ENCODE measurements at places on chromosomes 3 and 15. TPM values are rescaled to one million over a fixed set of nuclear protein-coding genes. Genes with fewer than 3 reads are reported as not detected.

GRCh38 chr15:76169911-76170800, 110.4 kb downstream of the TMEM266 start:
- ATAC-seq, result peak; percentile 12

- no peak for ATAC-seq
Observed at GRCh38 chr3:61531528-61531927, 29.8 kb upstream of the PTPRG start.

- no peak for ATAC-seq
Observed at GRCh38 chr15:90479656-90480055, 50.1 kb upstream of the CRTC3 start.

DNA sequence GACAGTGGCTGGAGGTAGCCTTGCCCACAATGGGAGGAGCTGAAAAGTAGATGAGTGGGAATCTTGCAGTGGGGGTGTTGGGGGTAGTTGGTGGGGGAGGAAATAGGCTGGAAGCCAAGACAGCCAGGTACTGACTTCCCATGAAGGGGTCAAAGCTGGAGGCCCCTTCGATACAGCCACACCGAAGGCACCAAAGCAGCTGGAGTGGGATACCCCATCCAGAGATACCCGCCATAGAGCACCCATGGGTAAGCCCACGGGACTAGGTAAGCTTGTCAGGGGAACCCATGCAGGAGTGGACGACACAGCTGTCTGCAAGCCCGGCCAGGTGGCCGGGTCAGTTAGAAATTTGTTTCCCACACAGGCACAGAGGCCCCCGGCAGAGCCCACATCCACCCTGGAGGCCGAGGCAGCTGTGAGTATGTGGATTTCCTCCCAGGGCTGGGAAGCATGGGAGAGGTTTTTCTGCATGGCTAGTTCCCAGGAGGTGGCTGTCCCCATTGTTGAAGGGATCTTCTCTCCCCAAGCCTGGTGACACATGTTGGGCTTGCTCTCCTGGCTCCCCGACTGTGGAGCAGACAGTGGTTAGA, 28.6 kb downstream of the PRR23E start:
- no peak for ATAC-seq

DNA sequence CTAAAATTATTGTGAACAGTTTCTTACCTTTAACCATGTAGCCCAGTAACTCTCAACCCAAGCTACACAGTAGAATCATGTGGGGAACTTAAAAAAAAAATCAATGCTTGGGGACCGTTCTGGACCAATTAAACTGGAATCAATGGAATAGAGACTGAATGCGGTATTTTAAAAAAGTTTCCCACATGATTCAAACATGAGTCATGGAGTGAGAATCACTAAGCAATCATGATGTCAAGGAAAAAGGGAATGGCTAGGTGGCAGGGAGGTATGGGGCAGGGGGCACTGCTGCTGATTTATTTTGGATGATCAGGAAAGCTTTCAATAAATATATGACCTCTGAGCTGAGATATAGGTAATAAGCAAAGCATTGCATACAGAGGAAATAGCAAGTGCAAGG, 250.5 kb upstream of the RORA start:
- ATAC-seq, result no peak

DNA sequence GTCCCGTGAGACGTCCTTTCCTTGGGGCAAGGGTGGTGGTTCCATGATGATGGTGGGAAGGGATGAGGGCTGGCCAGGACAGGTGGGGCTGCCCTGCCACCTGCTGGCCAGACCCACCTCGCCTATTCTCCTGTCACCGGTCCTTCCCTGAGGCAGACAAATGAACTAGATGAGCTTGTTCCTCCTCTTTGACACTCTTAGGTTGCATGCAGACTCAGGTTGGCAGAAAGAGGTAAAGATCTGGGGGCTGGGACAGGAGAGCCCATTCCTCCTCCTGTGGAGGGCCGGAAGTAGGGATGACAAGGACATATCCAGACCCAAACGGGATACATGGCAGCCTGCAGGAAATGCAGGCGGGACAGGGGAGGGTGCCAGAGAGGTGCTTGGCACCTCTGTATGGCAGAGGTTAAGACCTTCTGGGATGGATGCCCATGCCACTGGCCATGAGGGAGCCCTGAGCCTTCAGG, 38.6 kb downstream of the ACSBG1 start:
- ATAC-seq, result peak; percentile 82

- no peak for ATAC-seq
Observed at GRCh38 chr3:53989451-53989850, 97.8 kb upstream of the SELENOK start.

DNA sequence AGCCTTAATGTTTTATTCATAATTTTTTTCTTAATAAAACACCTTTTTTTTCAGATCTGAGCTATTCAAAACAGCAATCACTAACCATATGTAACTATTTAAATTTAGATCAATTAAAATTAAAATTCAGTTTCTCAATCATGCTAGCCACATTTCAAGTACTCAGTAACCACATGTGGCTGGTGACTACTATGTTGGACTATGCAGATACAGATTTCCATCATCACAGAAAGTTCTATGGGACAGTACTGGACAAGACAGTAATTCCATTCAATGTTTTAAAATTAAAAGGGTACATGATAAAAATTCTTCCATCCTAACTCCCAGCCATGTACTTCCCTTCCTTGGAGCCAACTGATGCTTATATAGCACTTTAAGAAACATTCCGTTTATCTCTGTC, 119.3 kb downstream of the GLDN start:
- no peak for ATAC-seq

- no peak for ATAC-seq
Observed at GRCh38 chr3:169865176-169865767, 4.5 kb downstream of the LRRC31 start.

GRCh38 chr3:138921316-138922292, 25.3 kb downstream of the FOXL2 start:
- no peak for ATAC-seq

GRCh38 chr3:104291437-104291851, 1075.3 kb upstream of the ALCAM start:
- ATAC-seq, result no peak

GRCh38 chr3:143098032-143098764, 21.4 kb upstream of the CHST2 start:
- ATAC-seq, result no peak

DNA sequence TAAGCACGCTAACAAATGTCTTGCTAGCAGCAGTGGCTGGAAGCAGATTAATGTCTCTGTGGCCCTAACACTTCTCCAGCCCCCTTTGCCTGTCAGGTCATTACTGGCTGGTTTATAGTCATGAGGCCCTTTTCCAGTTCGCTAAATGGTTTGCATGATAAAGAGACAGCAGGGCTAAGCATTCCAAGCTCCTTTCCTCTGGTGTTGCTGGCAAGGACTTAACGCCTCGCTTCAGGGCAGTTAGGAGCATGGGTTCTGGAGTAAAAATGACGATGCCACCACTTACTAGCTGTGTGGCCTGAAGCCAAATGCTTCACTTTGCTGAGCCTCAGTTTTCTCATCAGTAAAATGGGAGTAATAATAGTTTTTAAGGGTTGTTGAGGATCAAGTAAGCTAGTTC, 185.9 kb downstream of the MEGF11 start:
- no peak for ATAC-seq

DNA sequence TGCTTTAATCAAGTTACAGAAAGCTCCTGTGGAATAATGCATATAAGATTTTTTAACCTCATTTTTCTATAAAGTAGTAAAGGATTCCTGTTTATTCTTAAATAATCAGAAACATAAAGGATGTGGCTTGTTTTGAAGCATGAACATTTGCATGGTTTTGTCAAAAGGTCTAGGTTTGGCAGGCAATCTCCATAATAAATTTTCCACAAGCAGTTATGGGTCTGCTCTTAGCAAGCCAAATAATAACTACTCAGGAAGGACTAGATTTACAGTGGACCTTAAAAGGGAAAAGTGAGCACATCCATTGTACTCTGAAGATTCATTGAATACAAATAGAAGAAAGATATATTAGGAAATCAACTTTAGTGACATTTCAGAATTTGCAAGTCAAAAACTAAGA, 407.3 kb upstream of the CBLB start:
- ATAC-seq, result no peak

DNA sequence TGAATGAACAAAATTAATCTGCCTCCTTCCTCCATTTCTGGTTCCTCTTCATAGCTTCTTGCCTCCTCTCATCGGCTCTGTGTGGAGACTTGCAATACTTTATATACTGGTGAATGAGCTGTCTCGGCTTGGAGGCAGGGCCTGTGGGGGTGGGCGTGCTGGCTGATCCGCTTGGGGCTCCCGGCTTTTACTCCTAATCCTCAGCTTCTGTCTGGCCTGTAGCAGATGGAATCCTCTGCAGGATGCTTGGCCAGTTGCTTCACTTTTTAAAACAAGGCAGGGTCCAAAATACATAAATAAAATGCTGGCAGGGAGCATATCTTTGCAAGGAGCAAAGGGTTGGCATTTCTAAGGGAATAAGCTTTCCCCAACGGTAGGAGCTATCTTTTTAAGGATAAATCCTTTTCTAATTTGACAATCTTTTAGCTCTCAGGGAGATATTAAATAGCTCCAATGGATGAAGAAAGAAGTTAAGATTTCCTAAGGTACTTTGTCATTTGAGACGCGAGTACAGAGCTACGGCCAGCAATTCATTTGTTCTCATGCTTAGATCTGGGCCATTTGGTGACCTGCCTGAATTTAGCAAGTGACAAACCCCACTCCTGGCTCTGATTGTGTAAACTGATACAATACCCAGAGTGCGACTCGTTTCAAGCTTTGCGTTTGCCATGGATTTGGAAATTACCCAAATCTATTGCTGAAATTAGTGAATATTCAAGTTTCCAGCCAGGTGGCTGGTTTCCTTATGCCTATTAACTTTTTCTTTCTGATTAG, 18.9 kb downstream of the SV2B start:
- no peak for ATAC-seq

- no peak for ATAC-seq
Observed at GRCh38 chr3:59320080-59320479, 270.3 kb upstream of the CFAP20DC start.

- no peak for ATAC-seq
Observed at GRCh38 chr3:63791974-63792373, 27.1 kb upstream of the C3orf49 start.

- ATAC-seq, result no peak
Observed at GRCh38 chr3:13894096-13894806, 14.4 kb upstream of the WNT7A start.

GRCh38 chr3:5198986-5199731, 11.7 kb downstream of the EDEM1 start:
- ATAC-seq, result no peak

GRCh38 chr15:58217460-58217859, 79.3 kb downstream of the AQP9 start:
- no peak for ATAC-seq

- ATAC-seq, result peak; percentile 80
Observed at GRCh38 chr3:195001961-195002861, 268.7 kb downstream of the XXYLT1 start.

GRCh38 chr15:77659350-77660321, 26.9 kb upstream of the LINGO1 start:
- ATAC-seq, result no peak

- peak; percentile 86 for ATAC-seq
Observed at GRCh38 chr3:185983495-185984141, 45.8 kb upstream of the TRA2B start.

GRCh38 chr3:64612916-64613526, 74.8 kb downstream of the ADAMTS9 start:
- no peak for ATAC-seq

- peak; percentile 45 for ATAC-seq
Observed at GRCh38 chr3:192422321-192422996, 304.9 kb downstream of the FGF12 start.

- ATAC-seq, result no peak
Observed at GRCh38 chr3:146033950-146034349, 127.0 kb downstream of the PLOD2 start.

DNA sequence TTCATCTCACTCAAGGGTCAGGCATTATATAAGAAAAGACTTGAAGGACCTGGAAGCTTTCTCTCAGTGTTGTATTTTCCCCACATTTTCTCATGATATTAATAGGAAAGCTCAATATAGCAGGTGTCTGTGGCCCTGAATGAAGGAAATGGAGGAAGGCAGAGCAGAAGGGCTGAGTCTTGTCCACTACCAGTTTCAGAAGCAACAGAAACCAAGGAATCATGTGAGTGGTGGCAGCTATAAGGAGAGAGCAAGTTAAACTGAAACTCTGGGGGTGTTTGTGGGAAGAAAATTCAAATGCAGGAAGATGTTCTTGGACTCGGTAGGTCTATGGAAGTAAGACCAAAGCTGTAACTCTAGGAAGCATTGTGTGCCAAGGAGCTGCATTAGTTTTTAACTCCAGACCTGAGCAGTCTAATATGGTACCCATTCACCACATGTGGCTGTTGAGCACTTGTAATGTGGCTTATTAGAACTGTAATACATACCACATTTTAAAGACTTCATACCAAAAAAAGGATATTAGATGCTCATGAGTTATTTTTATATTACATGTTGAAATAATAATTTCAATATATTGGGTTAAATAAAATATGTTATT, 278.8 kb upstream of the GADL1 start:
- ATAC-seq, result no peak

- ATAC-seq, result no peak
Observed at GRCh38 chr15:42267286-42267685, 5.7 kb upstream of the GANC start.

DNA sequence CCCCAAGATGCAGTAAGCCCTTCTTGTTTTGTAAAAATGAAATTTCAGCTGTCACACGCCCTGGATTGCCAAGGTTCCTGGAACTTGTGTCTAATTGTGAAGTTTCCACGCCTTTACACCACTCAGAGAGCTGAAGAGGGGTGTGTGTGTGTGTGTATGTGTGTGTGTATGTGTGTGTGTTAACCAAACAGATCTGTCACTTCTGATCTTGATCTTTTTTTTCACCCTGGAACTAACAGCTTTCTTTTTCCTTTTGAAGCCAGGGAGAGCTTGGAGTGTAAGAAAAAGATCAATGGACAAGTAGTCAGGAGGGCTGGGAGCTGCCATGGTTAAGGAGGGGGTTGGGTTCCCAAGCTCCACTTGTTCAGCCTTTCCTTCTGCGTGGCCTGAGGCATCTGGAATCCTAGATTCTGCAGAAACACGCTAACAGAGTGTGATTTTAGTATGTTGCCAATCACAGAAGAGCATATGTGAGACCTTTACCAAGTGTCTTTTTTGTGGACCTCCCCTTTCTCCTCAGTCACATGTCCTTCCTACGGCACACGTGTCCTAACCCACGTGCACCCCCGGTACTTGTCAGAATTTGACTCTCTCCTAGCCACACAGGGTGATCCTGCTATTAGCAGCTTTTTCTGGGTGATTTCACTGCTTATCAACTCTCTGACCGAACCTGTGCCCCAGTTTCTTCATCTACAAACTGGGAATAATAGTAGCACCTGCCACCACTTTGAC, 11.5 kb downstream of the TIMP4 start:
- ATAC-seq, result no peak

- no peak for ATAC-seq
Observed at GRCh38 chr3:18527691-18528090, 102.6 kb upstream of the SATB1 start.

FAM81A gene
- 1.2 TPM for total RNA-seq

RPL14 gene
- total RNA-seq, result 1,667 TPM

CFAP100 gene
- total RNA-seq, result not detected

CD200R1 gene
- total RNA-seq, result 2.9 TPM

SPESP1 gene
- total RNA-seq, result 0.52 TPM

CCR9 gene
- not detected for total RNA-seq

GMPS gene
- 41.6 TPM for total RNA-seq

TNFAIP8L3 gene
- total RNA-seq, result 7.3 TPM

PDZRN3 gene
- 18.2 TPM for total RNA-seq

HOMER2 gene
- 26.3 TPM for total RNA-seq

CTXN2 gene
- not detected for total RNA-seq

All from esophagus mucosa (tissue), 1 donor.